ENCODE measurements at places on chromosomes 11 and 22. TPM values are rescaled to one million over a fixed set of nuclear protein-coding genes. Genes with fewer than 3 reads are reported as not detected.

DNA sequence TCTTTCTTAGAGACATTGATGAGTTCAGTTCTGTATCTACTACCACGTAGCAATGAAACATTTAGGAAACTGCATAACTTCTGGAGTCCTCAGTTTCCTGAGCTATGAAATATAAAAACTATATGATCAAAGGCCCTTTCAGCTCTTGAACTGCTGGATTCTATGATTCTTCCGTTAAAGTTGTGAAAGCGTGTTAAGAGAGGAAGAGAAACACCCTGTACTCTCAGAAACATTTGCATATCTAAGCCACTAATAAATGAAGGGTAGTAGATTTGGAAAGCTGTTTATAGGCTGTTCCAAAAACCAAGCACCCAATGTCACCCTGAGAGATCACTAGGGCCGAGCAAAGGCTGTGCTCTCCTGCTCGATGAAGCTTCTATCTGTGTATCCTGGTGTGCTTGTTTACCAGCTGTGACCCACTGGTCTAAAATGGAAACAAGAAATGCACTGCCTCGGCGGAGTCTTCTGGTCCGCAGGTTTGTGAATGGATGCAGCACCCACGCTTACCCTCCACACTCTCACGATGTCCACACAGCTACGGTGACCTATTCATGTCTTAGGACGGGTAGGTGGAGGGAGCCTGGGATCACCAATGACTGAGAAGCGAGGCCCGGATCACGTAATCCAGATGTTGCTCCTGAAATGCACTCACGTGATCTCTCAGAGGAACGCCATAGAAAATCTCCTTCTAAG, 325.8 kb downstream of the OPCML start:
- H3K36me3 ChIP-seq = no peaks in the 10 kb centered on the region
- no peaks in the 10 kb centered on the region for H3K4me1 ChIP-seq
- H3K27me3 ChIP-seq = no peaks in the 10 kb centered on the region
- H3K4me3 ChIP-seq = no peak overlapping the region
- H3K27ac ChIP-seq = no peak overlapping the region

The GLB1L2 gene
- 0.14 TPM for polyA plus RNA-seq

- H3K27me3 ChIP-seq = no peaks in the 10 kb centered on the region
- no peak for DNase-seq
- no peaks in the 10 kb centered on the region for H3K36me3 ChIP-seq
- H3K27ac ChIP-seq = peak overlapping the region; percentile 36
- peaks cover 38% of the 10 kb centered on the region for H3K4me1 ChIP-seq
These were observed 892 bp downstream of the GDPD5 start for GRCh38 chr11:75524665-75525432.

The THRSP gene
- 2.2 TPM for polyA plus RNA-seq

The OR8D1 gene
- polyA plus RNA-seq = not detected

The CCDC89 gene
- polyA plus RNA-seq = 0.13 TPM

The SMIM35 gene
- polyA plus RNA-seq = not detected

DNA sequence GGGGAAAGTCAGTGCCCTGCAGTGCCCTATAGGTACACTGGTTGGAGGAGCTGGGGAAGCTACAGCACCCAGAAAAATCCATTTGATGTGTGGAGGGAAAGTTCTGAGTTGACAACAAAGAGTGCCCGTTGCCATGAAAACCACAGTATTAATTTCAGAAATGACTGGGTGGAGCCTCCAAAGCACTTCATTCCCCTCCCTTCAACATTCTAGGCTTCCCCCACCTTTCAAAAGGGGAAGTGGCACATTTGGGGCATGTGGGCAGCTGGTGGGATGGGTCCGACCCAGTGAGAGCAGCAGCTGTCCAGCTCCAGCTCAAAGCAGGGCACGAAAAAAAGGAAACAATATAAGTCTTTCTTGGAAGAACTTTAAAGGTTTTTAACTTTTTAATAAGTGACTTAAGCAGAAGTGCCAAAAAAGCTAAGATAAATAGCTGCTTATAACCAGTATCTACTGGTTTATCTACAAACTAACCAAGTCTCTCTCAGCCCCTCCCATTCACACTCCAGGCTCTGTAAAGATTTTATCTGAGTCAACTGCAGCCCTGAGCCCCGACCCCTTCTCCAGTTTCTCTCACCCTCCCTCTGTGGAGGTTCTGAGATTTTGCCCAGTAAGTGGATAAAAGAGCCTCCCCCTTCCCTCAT, 9.0 kb upstream of the AHNAK start:
- H3K36me3 ChIP-seq = peaks cover 29% of the 10 kb centered on the region
- DNase-seq = peak; percentile 61
- H3K4me1 ChIP-seq = peaks cover 66% of the 10 kb centered on the region
- H3K4me3 ChIP-seq = peak overlapping the region; percentile 41

All from psoas muscle (tissue), 8 donors.